NCI-H1048 (cell line): ENCODE measurements at places on chromosomes 1 and 21.

DNA sequence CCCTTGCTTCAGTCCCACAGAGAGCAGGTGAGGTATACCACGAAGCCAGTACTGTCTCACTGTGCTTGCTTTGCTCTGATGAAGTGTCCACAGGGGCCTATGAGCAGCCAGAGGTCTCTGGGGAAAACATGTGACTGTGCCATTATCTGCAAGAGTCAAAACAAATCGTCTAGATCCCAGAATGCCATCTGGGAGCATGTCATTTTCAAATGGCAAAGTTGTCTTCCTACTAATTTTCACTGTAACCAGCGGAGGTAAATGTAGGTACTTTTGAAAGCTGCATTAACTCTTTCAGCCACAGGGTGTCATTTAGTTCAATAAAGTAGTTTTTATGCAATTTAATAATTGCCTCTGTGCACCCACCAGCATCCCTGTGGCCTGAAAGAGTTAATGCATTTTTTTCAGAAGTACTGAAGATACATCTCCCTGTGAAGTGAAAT is 173.6 kb upstream of the SGIP1 start:
- DNase-seq, result no peak

DNA sequence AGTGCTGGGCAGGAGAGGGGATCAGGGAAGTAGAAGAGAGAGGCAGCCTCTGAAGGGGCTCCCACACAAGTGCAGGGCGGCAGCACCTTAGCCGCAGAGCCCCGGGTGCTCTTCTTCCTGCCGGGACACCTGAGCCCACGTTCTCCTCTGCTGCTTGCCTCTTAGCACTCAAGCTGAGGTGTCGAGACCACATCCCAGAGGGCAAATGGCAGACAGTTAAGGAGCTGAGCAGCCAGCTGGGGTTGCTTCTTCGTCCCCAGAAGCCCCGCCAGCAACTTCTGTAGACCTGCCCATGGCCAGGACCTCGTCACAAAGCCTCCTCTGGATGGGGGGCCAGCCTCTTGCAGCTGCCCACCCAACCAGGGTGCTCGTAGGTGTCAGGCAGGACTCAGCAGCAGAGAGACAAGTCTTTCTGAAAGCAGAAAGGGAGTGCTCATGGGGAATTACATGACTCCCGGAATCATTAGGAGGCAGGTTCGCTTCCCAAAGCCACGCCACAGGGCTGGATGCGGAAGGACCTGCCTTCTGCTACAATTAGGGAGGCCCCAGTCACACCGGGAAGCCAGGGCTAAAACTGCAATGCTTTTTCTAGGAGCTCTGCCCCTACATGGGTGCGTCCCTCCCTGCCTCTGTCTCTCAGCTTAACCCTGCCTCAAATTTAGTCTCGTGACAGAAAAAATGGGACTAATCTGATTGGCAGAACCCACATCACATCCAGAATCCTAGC is 141.4 kb upstream of the RAB4A start:
- DNase-seq, result no peak

- DNase-seq, result no peak
Observed at GRCh38 chr1:169894424-169895145, 889 bp upstream of the SCYL3 start.

DNA sequence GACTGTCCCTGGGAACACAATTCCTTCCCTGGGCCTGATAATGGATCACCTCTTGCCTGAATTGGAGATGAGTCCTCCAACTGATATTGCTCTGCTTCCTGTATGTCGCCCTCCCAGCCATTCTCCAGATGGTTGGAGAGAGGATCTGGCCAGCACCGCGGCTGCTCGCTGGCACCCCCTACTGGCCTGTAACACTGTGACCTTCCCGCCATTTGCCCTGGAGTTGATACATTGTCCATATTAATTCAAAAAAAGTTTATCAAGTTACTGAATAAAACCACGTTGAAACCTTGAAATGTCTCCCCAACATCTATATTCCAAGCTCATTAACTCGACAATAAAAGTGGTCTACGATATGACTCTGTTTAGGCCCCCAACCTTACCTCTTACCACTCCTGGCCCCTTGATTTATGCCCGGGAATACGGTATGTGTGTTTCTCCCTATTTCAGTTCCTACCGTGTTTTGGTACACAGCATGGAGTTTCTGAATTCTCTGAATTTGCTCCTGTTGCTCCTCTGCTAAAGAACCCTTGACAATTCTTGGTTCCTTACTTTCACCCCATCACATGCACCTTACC is 241.8 kb upstream of the KIAA0040 start:
- no peak for DNase-seq

- no peak for DNase-seq
Observed at GRCh38 chr1:228304766-228305395, 97.0 kb downstream of the OBSCN start.
